SK-N-SH treated with all-trans-retinoic acid at 6 μM for 48 hours (cell line): ENCODE measurements at places on chromosomes 5 and 9.

GRCh38 chr5:91670563-91670962, 287.4 kb upstream of the ARRDC3 start:
- ATAC-seq: no peak

- ATAC-seq: no peak
Observed at GRCh38 chr9:5518937-5519319, 8.6 kb downstream of the PDCD1LG2 start.

- ATAC-seq: no peak
Observed at GRCh38 chr9:33714989-33715388, 80.4 kb upstream of the PRSS3 start.

DNA sequence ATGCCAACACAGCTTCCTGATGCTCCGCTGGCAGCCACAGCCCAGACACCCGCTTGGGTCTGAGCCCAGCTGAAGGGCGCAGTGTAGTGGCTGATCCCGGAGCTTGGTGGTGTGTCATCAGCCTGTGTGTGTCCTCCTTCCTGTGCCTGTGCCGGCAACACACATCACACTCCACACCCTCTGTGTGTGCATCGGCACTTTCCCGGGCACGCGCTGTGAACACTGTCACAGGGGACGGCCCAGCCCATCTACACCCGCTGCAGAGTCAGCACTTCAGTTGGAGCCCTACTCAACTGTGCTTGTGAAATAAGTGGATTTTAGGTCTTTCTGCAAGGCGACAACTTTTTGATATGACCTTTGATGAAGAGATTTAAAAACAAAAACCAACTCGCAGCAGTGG, 189.4 kb downstream of the IRX2 start:
- no peak for ATAC-seq

DNA sequence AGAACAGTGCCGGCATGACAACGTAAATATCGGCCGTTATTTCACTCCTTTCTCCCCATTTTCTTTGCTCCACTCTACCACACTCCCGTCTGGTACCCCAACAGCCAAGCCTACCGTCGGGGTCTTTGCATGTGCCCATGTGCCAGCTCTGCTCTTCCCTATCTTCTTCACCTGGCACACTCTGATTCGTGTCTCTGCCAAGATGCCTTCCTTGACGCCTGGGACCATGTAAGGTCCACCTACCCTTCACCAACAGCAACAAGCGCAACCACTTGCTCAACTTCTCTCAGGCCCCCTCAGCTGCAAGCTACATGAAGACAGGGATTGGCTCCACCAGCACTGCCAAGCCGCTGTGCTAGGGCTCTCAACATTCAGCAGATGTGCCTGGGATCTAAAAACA, 4.4 kb downstream of the MGAT1 start:
- no peak for ATAC-seq
